Head of caudate nucleus (tissue), 42 donors: ENCODE measurements at places on chromosomes 5 and 9.

GRCh38 chr5:159061834-159062474, 37.8 kb downstream of the EBF1 start:
- DNase-seq = no peak

GRCh38 chr5:64384765-64385164, 121.0 kb upstream of the RGS7BP start:
- no peak for DNase-seq

DNA sequence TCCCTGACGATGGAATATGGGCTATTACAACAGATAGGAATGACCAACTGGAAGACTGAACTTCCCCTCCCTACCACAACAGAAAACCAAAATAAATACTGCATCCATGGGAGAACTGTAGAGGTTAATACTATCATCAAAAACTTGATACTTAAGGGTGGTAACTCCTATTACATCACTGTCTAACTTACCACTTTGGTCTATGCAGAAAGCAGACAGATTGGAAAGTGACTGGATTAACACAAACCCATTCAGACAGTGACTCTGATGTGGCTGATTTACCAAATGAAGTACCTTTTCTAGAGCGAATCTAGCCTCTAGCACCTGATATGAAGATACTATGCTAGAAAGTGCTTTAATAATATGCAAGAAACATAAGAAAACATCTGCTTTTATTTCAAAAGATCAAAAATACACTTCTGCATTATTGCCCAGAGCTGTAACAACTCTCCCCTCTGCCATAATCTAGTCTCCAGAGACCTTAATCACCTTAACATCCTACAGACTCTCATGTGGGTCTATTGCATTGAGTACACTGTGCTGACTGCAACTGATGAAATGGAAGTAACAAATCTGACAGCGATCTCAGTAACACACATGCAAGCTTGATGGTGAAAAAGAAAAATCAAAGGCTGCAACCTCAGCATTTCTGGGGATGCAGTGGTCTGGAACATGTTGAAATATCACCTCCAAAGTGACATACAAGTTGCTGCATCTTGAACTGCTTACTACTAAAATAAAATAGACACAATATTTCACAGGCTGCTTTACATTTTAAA, 62.7 kb downstream of the EPB41L4A start:
- no peak for DNase-seq

GRCh38 chr5:171367424-171368370, 20.0 kb upstream of the NPM1 start:
- no peak for DNase-seq

GRCh38 chr5:135648116-135648515, 69.3 kb upstream of the CXCL14 start:
- no peak for DNase-seq
